ELF-1 (cell line): ENCODE measurements at places on chromosomes 4 and X.

DNA sequence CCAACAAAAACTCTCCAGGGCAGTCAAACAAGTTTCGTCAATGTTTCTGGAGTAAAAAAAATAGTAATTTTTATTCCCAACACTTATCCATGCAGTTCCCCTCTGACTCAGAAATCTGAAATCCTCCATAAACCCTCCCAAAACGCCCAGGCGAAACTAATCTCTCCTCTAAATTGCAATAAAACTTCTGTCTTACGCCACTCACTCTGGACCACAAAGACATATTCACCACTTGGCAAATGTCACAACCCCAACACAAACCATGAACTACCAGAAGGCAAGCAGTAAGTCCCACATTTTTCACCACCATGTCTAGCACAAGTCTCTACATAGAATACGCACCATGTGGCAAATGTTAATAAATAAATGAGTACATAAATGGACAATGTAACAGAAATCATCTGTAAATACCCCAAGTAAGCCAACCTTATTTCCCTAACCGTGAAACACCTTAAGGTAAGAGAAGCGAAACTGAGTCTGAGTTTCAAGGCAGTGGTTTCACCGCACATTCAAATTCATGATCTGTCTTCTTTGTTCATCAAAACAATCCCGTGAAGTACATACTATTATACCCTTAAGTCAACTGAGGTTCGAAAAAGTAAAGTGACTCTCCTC is 1.6 kb downstream of the PAPSS1 start:
- no peak for DNase-seq

DNA sequence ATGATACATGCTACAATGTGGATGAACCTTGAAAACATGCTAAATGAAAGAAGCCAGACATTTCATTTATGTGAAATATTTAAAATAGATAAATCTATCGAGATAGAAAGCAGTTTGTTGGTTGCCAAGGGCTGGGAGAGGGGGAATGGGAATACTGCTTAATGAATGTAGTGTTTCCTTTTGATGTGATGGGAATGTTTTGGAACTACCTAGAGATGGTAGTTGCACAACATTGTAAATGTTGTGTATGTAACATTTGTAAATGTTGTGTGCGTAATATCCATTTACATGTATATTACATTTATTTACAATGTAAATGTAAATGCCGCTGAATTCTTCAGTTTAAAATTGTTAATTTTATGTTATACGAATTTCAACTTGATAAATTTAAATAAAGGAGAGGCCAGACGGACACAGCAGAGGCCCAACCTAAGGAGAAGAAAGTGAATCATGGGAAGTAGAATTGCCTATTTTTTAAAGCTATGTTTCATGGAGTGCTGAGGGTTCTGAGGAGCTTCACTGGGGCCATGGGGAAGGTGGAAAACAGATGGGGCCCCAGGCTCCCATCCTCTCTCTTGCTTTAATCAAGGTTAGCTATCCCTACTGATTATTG is 60.0 kb upstream of the TEX13D start:
- no peak for DNase-seq

GRCh38 chr4:98345838-98346237 is 84.7 kb downstream of the RAP1GDS1 start:
- DNase-seq: no peak

DNA sequence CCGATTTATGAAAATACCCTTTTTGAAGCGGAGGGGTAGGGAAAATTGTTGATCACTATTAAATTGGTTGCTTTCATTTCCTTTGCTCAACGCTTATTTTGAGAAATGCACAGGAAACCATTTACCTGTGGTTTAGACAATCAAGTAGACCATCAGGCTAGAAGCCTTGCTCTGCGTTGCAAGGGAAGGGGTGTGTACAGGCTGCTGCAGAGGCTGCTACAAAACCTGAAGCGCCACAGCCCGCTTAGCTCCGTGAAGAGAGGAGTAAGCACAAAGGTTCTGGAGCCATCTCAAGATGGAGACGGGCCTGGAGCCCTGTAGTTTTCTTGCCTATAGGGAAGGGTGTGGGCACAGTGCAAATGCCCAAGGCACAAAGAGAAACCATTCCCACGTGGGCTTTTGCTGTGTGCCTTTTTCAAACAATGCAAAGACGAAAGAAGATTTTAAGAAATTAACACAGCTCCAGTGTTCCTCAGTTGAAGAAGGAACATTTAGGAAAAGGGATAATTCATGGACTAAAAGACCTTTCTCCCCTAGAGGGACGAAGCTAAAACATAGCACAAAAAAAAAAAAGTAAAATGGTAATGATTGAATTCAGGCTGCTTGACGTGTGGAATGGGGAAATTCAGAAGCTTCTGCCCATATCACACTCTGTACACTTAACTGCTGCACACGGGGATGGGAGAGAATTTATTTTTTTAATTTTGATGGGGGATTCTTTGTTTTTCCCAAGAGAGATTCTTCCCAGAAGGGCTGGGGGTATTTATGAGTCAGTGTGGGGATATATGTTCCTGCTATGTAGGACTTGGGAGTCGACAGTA is 3.5 kb downstream of the TMSB4X start:
- DNase-seq: peak; percentile 91

DNA sequence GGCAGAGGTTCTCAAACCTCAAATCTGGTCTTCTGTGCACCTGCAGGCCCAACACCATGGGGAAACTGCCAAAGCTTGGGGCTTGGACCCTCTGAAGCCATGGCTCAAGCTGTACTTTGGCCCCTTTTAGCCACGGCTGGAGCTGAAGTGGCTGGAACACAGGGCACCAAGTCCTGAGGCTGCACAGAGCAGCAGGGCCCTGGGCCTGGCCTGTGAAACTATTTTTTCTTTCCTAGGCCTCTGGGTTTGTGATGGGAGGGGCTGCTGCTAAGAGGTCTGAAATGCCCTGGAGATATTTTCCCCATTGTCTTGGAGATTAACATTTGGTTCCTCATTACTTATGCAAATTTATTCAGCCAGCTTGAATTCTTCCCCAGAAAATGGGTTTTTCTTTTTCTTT is 18.3 kb upstream of the PI4K2B start:
- DNase-seq: peak; percentile 71

GRCh38 chr4:145285928-145286327 is 105.5 kb upstream of the OTUD4 start:
- no peak for DNase-seq

DNA sequence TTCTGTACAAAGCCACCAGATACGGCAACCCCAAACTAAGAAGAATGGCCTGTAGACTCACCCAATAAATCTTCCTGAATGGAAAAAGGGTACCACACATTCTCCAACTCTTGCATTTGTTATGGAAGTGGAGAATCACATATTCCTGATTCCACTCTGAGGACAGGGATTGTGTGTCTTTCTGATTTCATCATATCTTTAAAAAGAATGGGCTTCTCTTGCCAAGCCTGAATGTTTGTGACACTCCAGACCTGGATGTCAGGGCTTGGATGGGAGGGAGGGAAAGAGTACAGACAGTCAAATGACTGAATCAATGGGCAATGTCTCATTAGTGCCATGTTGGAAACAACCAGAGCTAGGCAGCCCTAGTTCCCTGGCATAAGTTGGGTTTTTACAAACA is 77.4 kb downstream of the PLAC1 start:
- DNase-seq: no peak

- DNase-seq: no peak
Observed at GRCh38 chrX:84258708-84259107, 70.7 kb upstream of the RPS6KA6 start.

DNA sequence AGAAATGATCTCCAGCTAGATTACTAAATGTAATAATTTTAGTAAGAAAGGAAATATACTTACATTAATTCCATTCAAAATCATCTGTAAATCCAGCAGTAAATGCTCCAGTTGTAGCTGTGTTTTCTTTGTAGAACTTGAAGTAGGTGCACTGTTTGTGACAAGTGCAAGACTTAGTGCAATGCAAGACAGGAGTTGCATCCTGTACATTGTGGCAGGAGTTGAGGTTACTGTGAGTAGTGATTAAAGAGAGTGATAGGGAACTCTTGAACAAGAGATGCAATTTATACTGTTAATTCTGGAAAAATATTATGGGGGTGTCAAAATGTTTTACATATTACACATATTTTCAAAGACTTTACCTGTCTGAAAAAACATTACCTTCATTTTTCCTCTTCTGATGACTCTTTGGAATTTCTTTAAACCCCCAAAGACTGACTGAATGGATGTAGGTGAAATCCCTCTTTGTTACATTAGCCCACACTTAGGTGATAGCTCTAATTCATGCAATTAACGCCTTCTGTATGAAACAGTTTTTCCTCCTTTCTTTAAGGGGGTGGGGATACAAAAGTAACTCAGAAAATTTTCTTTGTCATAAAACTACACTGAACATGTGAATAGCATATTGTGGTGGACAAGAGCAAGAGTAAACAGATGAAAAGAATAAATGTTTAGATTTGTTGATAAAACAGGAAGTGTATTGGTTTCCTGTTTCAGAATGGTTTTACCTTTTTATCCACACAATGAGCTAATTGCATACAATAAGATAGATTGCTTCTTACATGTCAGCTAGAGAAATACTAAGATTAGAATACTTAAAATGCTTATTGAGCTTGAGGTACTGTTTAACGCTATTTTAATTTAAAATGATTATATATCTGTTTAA is at the start of gene IL2:
Gene IL2, minus strand, starts transcription at position 495 of the 886 bp plus-strand sequence. Its CDS starts 285 bp downstream, at position 210.
- DNase-seq: no peak

DNA sequence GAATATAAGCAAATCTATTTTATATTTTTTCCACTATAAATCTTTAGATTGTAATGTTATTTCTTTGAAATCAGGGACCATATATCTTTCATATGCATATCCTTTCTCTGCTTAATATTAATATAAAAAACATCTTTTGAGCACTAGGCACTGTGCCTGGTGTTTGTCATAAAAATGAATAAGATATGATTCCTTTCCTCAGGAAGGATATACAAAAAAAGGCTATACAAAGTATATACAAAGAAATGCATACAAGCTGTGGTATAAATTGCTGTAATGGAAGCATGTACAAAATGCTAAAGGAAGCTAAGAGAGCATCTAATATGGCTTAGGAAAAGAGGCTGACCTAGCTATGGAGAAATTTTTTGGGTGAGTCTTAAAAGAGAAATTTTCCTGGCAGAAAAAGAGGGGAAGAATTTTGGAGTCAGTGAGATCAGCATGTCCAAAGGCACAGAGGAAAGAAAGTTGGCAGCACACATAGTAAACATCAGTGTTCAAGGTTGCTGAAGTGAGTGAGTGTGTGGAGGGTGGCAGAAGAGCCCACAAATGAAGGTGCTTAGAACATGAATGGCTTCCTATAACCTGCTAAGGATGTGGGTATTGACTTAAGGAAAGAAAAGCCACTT is 500.0 kb downstream of the SPRY1 start:
- DNase-seq: no peak

DNA sequence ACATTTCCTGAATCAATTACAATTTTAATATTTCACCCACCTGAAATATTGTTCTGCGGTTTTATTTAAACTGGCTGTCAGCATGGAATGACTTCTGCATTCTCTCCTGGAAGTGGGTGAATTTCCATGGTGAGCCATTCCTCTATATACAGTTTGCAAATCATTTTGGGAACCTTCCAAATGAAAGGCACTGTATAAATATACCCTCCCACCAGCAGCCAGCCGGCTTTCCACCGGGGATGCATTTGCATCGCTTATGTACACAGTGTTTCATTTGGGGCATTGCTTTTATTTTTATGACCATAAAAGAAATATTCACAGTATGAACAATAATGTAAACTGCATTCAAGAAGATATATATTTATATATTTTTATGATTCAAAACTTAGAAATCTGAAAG is 4.7 kb upstream of the IL1RAPL1 start:
- DNase-seq: no peak

DNA sequence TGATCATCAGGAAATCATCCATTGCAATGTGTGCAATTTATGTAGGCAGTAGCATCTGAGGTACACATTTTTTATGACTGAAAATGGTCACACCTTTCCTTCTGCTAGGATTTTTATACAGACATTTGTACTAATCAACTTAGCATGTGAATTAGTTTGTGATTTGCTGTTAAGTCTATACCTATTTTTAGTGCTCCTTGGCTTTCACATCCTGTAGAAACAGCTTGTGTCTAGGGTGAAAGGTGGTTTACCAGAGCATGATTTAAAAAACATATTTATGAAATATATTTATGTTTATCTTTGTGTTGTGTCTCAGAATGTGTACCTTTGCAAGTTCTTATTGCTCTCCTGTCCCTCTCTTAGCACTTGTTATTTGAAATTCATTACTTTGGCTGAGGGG is 916.0 kb downstream of the TECRL start:
- no peak for DNase-seq

DNA sequence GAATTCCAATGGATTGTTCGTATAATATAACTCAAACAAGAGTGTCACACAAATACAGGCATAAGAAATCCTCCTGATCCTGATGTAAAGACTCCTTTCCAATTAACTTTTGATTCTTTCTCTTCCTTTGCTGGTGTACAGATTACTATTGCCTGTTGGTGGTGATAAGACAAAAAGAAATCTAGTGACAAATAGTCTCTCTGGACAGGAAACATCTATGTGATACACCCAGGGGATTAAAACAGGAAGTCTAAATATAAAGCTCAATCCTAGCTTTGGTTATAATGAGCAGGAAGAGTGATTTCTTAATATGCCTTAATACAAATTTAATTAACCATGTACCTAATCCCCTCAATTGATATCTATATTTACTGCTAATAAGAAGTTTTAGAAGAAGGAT is 45.1 kb downstream of the ARHGEF6 start:
- DNase-seq: no peak

DNA sequence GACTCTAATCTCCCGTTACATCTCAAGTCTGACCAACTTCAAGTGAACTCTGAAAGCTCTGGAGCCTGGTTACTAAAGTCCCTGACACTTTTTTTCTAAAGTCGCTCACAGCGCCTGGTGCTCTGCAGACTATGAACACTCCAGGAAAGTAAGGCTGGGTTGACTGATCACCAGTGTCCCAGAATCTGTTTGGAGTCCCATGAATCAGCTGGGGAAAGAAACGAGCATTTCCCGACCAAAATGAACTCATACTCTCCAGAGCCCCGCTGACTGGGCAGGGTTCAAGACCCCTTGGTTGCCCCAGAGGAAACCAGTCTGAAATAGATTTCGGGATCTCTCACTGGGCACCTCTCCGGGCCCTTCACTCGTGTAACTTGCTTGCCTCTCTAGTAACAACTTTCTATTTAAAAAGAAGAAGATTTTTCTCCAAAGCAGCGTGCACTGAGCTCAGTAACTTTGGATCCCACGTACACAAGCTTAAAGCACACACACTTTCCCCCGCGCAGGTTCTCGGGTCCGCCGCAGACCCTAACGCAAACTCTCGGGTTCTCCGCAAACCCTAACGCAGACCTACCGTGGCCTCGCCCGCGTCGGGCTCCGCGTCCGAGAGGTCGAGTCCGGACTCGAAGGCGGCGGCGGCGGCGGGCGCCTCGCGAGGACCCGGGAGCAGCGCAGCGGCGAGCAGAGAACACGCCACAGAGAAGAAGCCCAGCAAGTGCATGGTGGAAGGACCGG is 964 bp downstream of the VEGFC start:
- peak; percentile 5 for DNase-seq

GRCh38 chrX:19372547-19373331 is 29.0 kb downstream of the PDHA1 start:
- no peak for DNase-seq

- DNase-seq: peak; percentile 29
Observed at GRCh38 chr4:77819404-77819842, 255 bp upstream of the CNOT6L start.

- no peak for DNase-seq
Observed at GRCh38 chr4:101115887-101116286, 231.4 kb downstream of the PPP3CA start.
